ENCODE measurements at places on chromosomes 6 and 20.

DNA sequence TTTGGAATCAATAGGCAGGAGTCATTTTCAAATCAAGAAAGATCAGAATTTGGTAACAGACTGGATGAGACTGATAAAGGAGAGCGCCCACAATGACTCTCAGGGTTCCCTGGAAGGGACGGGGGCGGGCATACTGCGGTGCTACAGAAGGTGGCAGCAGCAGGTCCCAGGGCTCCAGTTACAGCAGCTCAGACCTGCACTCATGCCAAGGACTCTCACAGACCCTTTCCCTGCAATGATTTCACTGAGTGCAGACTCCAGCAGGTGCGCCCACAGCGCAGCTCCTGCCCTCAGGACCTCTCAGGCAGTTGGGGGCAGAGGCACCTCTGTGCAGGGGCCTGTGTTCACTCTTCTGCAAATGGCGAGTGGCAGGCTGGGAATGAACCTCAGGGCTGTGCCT is 359.8 kb downstream of the ZFAND3 start:
- DNase-seq, result no peak

DNA sequence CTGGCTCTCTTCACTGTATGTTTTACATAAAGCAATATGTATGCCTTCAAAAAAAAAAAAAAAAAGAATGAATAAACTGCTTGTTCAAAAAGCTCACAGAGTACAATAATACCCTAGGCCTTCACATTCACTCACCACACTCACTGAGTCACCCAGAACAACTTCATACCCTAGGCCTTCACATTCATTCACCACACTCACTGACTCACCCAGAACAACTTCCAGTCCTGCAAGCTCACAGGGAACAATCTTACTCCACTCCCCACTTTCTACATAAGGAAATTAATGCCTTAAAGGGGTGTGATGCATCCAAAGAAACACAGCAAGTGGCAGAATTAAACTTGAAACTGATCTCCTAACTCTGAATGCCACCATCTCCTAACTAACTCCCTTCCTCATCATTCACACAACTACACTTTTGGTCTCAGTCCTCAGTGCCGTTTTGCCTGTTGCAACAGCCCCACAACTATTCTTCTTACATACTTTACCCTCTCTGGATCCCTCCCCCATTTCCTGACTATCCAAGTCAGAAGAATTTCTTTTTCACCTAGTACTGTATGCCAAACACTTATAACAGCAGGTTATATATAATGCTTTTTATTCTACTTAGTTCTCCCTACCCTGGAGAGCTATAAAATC is 34.2 kb downstream of the NHSL1 start:
- no peak for DNase-seq

GRCh38 chr20:1440024-1440423 is 26.6 kb downstream of the NSFL1C start:
- DNase-seq, result peak; percentile 7

- DNase-seq, result no peak
These were observed 59.8 kb downstream of the FAM50B start for GRCh38 chr6:3908961-3909360.

DNA sequence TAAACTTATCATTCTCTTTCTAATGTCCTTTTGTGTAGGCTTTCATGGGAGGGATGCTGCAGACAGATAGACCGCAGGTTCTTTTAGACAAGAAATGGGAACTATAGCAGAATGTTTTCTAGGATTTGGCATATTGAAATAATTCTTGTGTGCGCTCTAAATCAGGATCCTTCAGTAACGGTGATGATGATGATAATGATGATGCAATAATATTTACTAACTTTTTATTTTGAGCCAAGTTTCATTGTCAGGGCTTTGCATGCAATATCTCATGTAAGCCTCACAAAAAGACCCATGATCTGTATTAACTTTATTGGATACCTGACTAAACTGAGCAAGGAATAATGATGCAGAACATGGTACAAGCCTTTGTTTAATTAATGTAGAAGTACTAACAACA is 280.1 kb downstream of the HAO1 start:
- no peak for DNase-seq
